Heart right ventricle (tissue), 16 donors: ENCODE measurements at places on chromosomes 4 and X. TPM values are rescaled to one million over a fixed set of nuclear protein-coding genes. Genes with fewer than 3 reads are reported as not detected.
A peak's percentile ranks its signal among the peaks of the same experiment; 100 is the strongest.

DNA sequence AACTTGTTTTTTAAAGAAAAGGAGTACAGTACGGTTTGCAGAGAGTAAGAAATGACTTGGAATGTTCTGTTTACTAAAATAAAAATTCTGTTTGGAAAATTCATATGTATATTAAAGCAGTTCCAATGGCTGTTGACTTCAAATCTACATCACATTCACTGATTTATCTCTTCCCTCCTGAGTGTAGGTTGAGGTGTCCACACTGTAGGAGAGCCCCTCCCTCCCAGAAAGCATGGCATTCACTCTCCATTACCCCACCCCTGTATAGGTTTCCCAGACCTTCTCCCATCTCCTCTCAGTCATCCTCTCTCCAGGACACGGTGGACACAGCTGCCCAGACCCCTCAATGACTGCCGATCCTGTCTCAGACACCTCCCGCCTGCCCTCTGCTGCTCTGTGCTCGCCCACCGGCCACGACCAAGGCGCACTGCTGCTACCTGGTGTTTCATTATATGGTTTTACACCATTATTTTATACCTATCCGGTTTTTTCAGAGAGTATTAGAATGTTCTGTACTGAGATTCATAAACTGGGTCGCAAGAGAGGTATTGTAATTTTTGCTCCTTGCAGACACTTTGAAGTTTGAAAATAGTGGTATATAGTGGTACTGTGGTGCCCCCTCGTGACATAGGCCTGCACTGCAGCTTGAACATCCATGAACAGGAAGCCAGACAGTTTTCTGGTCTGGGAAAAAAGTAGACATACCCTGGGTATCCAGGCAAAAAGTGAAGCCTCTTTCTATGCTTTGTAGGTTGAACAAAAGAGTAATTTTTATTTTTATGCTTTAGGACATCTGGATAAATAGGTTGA is 38.8 kb upstream of the BEX4 start:
- peak; percentile 5 for DNase-seq

GRCh38 chr4:105755375-105755774 is 46.8 kb downstream of the GSTCD start:
- DNase-seq = no peak

Gene ASB12
- polyA plus RNA-seq = 1.9 TPM

DNA sequence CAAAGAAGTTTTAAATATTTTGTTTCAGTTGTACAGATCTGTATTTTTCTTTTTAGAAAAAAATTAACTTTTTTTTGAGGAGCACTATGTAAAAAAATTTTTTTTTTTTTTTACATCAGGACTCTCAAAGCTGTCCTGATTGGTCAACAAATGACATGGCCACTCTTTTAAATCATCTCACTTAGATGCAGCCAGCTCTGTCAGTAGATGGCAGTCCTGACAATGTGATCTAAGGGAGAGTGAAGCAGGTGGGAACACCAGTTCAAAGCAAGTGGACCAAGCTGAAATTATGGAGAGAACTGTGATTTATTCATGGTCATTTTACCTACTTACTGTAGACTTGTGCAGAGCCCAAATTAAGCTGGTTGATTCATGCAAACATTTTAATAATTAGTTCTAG is 174.7 kb upstream of the GPRIN3 start:
- no peak for DNase-seq

Gene SPATA4
- polyA plus RNA-seq = 0.37 TPM

GRCh38 chrX:153609917-153610835 is 11.2 kb upstream of the CCNQ start:
- peak; percentile 77 for DNase-seq

GRCh38 chr4:147485167-147485566 is 4.3 kb downstream of the EDNRA start:
- no peak for DNase-seq

- no peak for DNase-seq
Observed at GRCh38 chrX:70174754-70175153, 2.5 kb upstream of the DGAT2L6 start.

Gene ACSL1
- polyA plus RNA-seq = 127 TPM

Gene CETN2
- polyA plus RNA-seq = 35.7 TPM

Gene CEP135
- 2.3 TPM for polyA plus RNA-seq

Gene RAB33A
- 3.6 TPM for polyA plus RNA-seq

DNA sequence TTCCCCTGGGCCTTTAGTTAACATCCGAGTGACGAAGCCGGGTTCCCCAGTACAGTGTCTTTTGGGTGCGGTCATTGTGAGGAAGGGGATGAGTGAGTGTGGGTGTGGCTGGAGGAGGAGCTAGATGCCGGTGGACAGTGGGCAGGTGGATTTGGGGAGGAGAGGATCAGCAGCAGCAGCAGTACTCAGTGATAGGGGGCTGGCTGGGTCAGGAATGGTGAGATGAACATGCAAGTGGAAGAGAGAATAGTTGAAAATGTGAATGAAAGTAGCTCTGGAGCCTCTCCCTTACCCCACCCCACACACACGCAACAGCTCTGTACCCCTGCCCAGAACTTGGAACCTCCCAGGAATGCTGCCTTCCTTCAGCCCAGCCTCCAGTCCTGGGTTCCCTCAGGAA is 4.5 kb downstream of the TSR2 start:
- no peak for DNase-seq

DNA sequence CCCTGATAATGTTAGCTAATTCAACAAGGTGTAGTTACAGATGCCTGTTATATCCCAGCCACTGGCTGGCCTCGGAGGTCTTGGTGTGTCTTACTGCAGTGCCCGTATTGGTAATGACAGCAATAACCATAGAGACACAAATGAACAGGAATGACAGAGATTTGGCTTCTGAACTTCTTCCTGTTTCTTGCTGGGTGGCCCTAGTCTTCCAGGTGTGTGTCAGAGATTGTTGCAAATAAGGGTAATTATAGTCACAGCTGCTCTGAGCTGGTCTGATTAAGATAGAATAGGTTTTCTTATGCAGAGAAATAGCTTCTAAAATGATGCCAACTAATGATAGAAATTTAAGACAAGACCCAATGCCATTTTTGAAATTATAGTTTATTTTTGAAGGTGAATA is 64.1 kb upstream of the MAD2L1 start:
- DNase-seq = no peak

DNA sequence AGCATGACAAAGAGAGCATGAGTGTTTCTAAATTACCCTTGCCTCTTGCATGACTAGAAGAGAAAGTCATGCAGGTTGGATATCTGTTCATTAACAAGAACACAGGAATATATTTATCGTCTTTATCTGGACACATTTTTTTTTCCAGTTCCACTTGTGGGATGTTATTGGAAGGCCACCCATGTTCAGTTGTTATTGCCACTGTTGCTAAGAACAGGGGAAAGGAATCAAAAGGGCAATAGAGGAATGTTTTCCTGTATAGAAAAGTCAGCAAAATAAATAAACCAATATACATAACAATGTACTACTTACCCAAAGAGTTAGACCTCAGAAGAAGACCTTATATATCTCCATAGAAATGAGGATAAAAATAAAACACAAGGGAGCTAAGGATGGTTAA is 270.1 kb downstream of the QDPR start:
- no peak for DNase-seq
